ENCODE measurements at places on chromosomes 6 and 20.

GRCh38 chr6:161273274-161273751, 548 bp downstream of the AGPAT4 start:
- peak; percentile 1 for DNase-seq

DNA sequence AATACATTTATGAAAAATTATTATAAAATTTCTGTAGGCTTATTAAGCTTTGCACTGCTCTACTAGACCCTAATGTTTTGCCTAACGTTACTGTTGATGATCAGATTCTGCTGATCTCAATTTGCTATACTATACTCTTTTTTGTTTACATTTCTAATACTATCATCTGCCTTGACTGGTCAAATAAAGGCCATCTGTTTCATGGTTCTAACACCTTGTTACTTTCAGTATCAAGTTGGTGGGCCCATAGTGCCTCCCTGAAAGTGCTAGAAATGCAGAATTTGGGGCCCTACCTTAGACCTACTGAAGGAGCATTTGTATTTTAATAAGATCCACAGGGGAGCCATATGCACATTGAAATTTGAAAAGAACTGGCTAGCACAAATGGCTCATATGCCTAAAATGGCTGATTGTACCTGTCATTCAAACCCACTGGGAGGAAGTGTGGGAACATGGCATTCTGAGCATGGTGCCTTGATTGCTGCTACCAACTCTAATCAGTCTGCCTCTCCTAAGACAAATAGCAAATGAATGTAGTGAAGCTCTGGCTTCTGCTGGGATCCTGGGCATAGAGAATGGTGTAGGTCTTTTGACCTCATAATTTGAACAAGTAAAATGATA, 199.1 kb upstream of the BTBD3 start:
- no peak for DNase-seq

- DNase-seq: no peak
Measured at GRCh38 chr20:58713801-58714339, 21.3 kb downstream of the NPEPL1 start.

DNA sequence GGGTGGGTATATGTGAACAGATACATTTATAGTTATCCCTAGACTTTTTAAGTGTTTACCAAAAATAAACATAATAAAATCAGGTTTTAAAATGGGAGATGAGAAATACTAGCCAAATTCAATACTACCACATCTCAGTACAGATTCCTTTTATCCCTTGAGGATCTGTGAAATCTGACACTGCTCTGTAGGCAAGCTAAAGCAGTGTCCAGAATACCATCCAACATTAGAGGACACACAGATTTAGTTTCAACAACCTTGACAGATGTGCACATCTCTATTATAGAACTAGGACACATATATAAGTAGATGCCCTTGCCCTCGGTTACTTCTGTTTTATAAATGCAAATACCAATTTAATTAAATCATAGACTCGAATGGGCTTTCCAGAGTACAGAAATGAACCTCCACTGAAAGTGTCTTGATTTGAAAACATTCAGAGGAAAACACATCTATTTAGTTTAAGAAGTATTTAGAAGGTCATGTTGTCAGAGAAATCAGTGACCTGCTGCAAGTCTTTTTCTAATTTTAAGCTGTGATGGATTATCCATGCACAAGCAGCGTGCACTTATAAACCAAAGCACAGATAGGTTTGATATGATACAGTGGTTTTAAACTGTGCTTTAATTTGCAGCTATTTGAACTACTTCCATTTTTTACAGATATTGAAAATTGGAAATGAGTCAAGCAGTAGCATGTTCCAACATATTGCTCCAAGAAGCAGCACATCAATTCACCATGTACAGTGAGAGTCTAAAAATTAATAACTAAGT, 156.3 kb upstream of the EPHA7 start:
- DNase-seq: no peak

DNA sequence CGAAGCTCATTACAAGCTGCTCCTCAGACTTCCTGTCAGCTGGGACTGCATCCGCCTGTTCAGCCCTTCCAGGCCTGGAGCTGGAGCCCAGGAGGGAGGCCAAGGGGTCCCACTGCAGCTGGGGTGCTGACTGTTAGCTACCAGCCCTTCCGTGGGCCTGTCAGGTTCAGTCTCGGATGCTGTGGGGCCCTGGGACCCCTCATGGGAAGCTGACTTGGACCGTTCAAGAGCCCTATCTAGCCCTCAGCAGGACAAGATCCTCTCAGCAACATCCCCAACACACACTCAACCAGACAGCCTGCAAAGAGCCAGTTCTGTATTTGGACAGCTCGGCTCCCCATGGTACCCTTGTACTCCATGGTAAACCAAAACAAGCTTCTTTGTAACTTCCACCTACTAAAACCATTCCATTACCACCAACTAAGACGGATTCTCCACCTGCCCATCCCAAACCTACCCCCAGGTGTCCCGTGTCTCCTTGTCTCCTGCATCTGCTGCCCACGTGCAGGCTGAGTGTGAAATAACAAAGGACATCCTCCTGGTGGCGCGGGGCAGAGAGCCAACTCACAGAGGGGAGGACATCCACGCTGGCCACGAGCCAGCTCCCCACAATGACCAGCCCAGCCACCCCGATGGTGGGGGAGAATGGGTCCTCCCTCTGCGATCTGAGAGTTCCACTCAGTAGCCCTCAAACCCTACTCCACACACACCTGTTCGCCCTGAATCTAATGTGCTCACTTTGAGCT, 111.2 kb downstream of the TAF4 start:
- DNase-seq: no peak

DNA sequence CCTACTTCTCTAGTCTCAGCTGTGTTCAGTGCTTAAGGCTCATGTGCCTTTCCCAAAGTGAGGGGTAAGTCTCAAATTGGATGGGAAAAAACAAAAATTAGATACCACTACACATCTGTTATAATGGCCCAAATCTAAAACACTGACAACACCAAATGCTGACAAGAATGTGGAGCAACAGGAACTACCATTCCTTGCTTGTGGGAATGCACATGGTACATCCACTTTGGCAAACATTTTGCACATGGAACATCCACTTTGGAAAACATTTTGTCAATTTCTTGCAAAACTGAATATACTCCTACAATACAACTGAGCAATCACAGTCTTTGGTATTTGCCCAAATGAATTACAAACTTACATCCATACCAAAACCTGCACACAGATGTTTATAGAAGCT, 109.3 kb downstream of the TENT5A start:
- DNase-seq: no peak

Measured in stimulated activated CD4-positive, alpha-beta T cell treated with anti-CD3 and anti-CD28 coated beads, Interleukin-15, amount 100 ng/mL, for 1 hour (primary cell).